EH (cell line): ENCODE measurements at places on chromosomes 16 and 17.

DNA sequence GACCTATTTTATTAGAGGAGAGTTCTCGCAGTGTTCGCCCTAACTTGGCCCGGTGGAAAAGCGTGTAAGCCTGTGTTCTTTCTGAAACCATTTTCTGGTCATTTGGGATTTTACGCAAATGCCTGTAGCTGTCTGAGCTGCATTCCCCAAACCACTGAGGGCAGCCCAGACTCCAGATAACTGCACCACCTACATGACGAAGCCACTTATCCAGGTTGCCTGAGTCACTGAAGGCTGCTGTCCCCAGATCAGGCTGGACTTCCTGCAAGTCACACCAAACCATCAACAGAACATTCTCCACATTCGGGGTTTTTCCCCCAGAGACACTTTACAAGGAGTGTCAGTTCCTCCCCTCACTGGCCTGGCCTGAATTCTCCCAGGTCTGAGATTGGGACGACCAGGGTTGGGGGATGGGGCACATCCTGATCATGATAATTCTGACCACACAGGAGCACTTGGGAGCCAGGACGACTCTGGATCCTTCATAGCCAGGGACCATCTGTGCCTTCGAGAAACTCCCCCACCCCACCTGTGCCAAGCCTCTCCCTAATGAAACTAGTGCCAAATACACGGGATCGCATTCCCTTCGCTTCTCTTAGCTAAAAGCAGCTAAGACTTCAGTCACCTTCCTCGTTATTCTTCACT lies 2.3 kb downstream of the RPRML start:
- DNase-seq = peak; percentile 44

GRCh38 chr17:76246080-76247066 lies 6.1 kb upstream of the RNF157 start:
- no peak for DNase-seq

- no peak for DNase-seq
Measured at GRCh38 chr17:1627182-1627981, 1.3 kb downstream of the SLC43A2 start.

- no peak for DNase-seq
Measured at GRCh38 chr16:69590590-69590989, 24.8 kb downstream of the NFAT5 start.

- no peak for DNase-seq
Measured at GRCh38 chr17:44049294-44050060, 17.0 kb downstream of the LSM12 start.

GRCh38 chr17:1727876-1728630 lies 3.5 kb downstream of the WDR81 start:
- DNase-seq = no peak

- DNase-seq = no peak
Measured at GRCh38 chr17:50923611-50924010, 57.5 kb upstream of the TOB1 start.

- DNase-seq = no peak
Measured at GRCh38 chr17:74444406-74444805, 12.5 kb downstream of the GPRC5C start.

DNA sequence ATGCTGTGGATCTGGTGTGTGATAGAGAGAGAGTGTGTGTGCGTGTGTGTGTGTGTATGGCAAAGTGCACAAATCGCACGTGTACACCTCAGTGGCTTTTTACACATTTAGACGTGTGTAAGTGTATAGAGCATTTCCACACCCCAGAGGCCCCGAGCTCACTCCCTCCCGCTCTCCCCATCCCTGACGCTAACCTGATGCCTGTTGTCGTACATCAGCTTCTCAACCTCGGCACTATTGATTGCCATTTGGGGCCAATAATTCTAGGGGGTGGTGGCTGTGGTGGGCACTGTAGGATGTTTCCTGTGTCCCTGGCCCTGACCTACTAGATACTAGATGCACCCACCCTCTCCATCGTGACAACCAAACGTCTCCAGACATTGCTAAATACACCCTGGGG lies 30.4 kb upstream of the CRISPLD2 start:
- DNase-seq = no peak

DNA sequence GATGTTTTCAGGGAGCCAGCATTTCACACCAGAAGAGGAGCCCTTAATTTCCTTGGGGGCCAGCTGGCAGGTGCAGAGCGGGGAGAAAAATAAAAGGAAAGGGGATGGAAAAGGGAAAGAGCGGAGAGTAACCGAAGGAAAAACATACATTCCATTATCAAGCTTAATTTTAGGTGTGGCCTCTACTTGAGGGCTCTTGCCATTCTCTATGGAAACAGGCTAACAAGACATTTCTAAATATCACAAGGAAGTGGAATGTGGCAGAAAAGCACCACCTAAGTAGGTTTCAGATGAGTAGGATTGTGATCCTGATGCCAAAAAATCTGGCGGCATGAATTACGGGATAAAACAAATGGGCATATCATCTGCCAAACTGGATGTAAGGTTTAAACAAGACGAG lies 970 bp upstream of the DYNC1LI2 start:
- DNase-seq = no peak

DNA sequence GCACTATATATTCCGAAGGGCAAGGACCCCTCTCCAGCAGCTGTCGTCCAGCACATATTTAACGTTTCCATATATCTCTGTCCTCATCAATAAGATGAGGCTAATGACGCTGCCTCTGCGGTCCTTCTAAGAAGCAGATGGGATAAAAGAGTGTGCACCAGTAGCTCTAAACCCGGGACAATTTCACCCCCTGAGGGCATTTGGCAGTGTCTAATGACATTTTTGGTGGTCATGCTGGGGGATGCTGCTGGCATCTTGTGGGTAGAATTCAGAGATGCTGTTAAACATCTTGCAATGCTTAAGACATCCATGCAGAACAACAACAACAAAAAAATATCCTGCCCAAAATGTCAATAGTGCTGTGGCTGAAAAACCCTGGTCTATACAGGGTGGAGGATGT lies 372.9 kb downstream of the CDH13 start:
- DNase-seq = peak; percentile 49

DNA sequence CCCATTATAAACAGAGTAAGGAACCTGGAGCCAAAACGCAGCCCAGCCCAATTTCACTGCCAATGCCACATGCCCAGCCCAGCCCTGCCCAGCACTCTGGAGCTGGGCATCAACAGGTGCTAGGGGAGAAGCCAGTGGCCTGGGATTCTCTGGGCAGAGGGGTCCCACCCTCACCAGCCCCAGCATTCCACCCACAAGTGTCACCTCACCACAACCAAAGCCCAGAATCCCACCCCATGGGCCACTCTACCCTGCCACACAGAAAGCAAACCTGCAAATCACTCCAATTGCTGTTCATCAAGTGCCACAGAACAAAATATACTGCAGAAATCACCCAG lies 102.5 kb upstream of the CDH5 start:
- DNase-seq = no peak

GRCh38 chr16:4780235-4780634 lies 7.9 kb downstream of the SEPTIN12 start:
- DNase-seq = peak; percentile 40

GRCh38 chr17:74076446-74076845 lies 127.0 kb upstream of the RPL38 start:
- no peak for DNase-seq
